ENCODE measurements at places on chromosomes 5 and 9. TPM values are rescaled to one million over a fixed set of nuclear protein-coding genes. Genes with fewer than 3 reads are reported as not detected.

Gene PCDHGA12
- total RNA-seq: 2.0 TPM

Gene DOCK2
- total RNA-seq: 0.32 TPM

Gene HAND1
- total RNA-seq: not detected

Gene CD14
- total RNA-seq: 12.2 TPM

Gene PHYKPL
- 54.6 TPM for total RNA-seq

Gene POLR3G
- 0.89 TPM for total RNA-seq

Gene PCDHGA2
- total RNA-seq: 1.5 TPM

GRCh38 chr9:106625259-106625789 is 237.6 kb upstream of the ZNF462 start:
- H3K27me3 ChIP-seq: no peaks in the 10 kb centered on the region
- DNase-seq: no peak

- peak overlapping the region; percentile 53 for H3K27ac ChIP-seq
- peak; percentile 89 for DNase-seq
- no peaks in the 10 kb centered on the region for H3K27me3 ChIP-seq
- H3K4me1 ChIP-seq: peaks cover 7% of the 10 kb centered on the region
Observed at GRCh38 chr5:176639981-176640380, 7.3 kb upstream of the TSPAN17 start.

- H3K4me1 ChIP-seq: no peaks in the 10 kb centered on the region
- no peak overlapping the region for H3K4me3 ChIP-seq
- no peaks in the 10 kb centered on the region for H3K36me3 ChIP-seq
- H3K27me3 ChIP-seq: no peaks in the 10 kb centered on the region
- no peak overlapping the region for H3K27ac ChIP-seq
Observed at GRCh38 chr5:60455589-60455988, 244.4 kb downstream of the DEPDC1B start.

DNA sequence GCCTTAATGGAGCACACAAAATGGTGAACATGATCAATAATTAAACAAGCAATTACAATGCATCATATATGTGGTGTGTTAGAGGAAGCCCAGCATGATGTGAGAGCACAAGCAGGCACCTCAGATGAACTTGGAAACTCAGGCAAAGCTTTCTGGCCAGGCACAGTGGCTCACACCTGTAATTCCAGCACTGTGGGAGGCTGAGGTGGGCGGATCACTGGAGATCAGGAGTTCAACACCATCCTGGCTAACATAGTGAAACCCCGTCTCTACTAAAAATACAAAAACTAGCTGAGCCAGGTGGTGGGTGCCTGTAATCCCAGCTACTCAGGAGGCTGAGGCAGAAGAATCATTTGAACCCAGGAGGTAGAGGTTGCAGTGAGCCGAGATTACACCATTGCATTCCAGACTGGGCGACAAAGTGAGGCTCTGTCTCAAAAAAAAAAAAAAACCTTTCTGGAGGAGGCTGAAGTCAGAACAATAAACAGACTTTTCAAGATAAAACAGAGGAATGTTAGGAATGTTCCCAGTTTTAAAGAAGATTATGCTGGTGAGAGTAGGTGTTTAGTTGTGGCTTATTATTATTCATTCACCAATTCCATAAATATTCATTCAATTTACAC is 159.4 kb downstream of the CEMIP2 start:
- peaks cover 8% of the 10 kb centered on the region for H3K4me1 ChIP-seq
- H3K27me3 ChIP-seq: no peaks in the 10 kb centered on the region
- DNase-seq: no peak
- no peak overlapping the region for H3K27ac ChIP-seq
- H3K4me3 ChIP-seq: no peak overlapping the region
- H3K36me3 ChIP-seq: no peaks in the 10 kb centered on the region

DNA sequence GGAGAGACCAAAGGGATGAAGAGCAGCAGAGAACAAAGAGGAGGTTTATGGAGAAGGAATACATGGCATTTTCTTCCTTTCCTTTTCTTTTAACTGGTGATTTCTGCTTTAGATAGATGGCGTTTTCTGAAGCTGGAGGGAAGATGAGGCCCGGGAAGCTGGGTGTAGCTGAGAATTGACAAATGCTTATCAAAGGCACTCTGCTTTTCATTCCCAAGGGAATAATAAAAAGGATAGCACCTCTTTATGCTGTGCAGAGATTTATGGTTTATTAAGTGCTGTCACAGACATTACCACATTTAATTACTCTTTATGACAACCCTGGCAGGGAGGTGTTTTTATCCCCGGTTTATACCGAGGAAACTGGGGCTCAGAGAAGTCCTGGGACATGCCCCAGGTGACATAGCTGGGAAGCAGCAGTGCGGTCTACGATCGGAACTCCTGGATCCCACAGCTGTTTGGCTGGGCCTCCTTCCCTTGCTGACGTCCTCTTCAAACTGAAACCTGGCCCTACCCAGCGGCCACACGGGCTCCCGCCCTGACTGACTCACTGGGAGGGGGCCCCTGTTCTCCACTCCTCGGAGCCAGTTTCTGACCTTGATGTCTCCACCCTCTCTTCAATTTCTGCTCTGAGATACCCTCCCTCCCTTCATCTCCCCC is 8.2 kb upstream of the EPB41L4B start:
- no peak for DNase-seq
- H3K27me3 ChIP-seq: no peaks in the 10 kb centered on the region
- no peaks in the 10 kb centered on the region for H3K36me3 ChIP-seq

- H3K27ac ChIP-seq: no peak overlapping the region
- no peak for DNase-seq
- no peak overlapping the region for H3K4me3 ChIP-seq
- H3K4me1 ChIP-seq: no peaks in the 10 kb centered on the region
Observed at GRCh38 chr9:132780230-132781007, 97.7 kb downstream of the AK8 start.

DNA sequence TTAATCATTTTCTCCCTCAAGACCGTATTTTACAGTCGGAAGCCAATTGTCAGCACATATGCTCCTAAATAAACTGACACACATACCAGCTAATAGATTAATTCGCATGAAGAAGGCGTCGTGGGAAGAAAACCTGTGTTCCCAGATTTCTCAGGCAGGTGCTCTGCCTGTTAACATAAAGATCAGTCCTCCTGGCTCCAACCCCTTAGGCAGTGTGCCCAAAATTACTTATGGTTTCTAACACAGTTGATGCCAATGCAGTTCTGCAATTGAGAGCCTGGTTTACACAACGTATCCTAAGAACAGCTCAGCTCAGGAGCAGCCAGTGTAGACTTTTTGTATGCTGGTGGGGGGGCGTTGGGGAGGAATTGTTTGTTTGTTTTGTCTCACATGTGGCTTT is 208.3 kb downstream of the ENC1 start:
- H3K4me1 ChIP-seq: no peaks in the 10 kb centered on the region
- DNase-seq: no peak
- no peak overlapping the region for H3K4me3 ChIP-seq
- H3K27ac ChIP-seq: no peak overlapping the region
- no peaks in the 10 kb centered on the region for H3K36me3 ChIP-seq

DNA sequence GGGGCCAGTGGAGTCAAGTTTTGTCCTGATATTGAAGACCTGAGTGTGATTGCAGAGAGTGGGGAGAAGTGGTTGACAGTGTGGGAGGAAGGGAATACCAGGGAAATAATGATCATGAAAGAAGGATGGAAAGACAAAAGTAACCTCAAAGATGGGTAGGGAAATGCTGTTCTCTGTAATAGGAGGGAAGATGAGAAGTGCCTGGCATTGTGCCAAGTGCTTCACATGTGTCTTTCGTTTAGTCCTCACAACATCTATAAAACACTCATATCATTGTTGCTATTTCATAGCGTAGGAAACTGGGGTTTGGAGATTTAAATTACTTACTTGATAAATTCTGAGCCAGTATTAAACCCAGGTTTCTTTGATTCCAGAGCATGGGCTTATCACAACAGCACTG is 472.3 kb downstream of the LRRC70 start:
- no peaks in the 10 kb centered on the region for H3K27me3 ChIP-seq
- no peaks in the 10 kb centered on the region for H3K4me1 ChIP-seq
- H3K4me3 ChIP-seq: no peak overlapping the region
- no peak overlapping the region for H3K27ac ChIP-seq

GRCh38 chr5:56580864-56581263 is 234.5 kb upstream of the MAP3K1 start:
- H3K4me1 ChIP-seq: peaks cover 5% of the 10 kb centered on the region
- no peaks in the 10 kb centered on the region for H3K27me3 ChIP-seq
- H3K4me3 ChIP-seq: no peak overlapping the region
- no peak for DNase-seq

DNA sequence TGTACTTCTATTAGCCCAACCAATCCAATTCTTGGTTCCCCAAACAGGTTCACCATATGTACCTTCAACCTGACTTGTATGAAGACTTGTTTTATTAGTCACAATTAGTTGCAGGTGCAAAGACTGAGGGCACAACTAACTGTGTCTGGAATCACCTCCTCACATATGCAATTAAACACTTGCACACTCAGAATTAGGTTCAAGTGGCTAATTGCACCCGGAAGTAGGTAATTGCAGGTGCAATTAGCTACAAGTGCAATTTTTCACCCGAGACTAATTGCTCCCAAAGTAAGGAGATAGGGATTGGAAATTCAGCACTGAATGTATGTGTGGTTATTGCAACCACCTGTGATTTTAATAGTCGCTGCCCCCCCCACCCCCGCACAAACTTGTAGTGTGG is 338.9 kb downstream of the ZSWIM6 start:
- DNase-seq: no peak
- H3K27me3 ChIP-seq: no peaks in the 10 kb centered on the region
- H3K27ac ChIP-seq: no peak overlapping the region
- H3K4me3 ChIP-seq: no peak overlapping the region
- H3K4me1 ChIP-seq: peaks cover 5% of the 10 kb centered on the region
- H3K36me3 ChIP-seq: no peaks in the 10 kb centered on the region

GRCh38 chr5:3596261-3596825 is 711 bp downstream of the IRX1 start:
- H3K27ac ChIP-seq: no peak overlapping the region
- H3K27me3 ChIP-seq: peaks cover 90% of the 10 kb centered on the region
- H3K4me3 ChIP-seq: no peak overlapping the region
- H3K4me1 ChIP-seq: no peaks in the 10 kb centered on the region

DNA sequence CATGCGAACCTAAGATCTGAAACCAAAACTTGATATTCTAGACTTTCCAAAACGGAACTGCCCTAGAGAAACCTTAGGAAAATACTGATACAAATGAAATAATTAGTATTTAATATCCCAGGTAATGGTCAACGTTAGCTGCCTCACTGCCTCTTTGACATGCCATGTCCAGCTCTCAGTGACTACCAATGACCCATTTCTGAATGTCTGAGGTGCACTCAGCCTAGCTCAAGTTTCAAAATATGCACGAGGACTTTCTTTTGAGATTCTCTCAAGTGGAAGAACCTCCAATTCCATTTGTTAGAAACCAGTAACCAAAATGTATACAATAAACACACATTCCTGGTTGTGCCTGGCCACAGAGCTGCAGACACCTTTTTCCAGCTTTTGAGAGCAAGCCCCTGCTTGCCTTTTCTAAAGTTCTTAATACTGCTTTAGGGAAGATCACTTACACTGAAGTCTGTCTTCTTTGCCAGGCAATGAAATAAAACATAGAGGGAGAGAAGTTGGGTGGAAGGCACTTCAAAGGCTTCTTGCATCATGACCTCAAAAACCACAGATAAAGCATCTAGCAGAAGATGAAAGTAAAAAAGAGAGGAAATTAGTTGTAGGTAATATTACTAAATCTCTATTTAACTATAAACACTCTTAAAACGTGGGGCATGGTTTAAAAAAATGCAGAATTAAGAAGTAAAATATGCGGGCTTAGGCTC is 87.9 kb downstream of the MRPS27 start:
- peaks cover 16% of the 10 kb centered on the region for H3K4me1 ChIP-seq
- DNase-seq: no peak
- H3K27me3 ChIP-seq: no peaks in the 10 kb centered on the region
- H3K36me3 ChIP-seq: peaks cover under 1% of the 10 kb centered on the region
- H3K4me3 ChIP-seq: no peak overlapping the region
- peak overlapping the region; percentile 45 for H3K27ac ChIP-seq

DNA sequence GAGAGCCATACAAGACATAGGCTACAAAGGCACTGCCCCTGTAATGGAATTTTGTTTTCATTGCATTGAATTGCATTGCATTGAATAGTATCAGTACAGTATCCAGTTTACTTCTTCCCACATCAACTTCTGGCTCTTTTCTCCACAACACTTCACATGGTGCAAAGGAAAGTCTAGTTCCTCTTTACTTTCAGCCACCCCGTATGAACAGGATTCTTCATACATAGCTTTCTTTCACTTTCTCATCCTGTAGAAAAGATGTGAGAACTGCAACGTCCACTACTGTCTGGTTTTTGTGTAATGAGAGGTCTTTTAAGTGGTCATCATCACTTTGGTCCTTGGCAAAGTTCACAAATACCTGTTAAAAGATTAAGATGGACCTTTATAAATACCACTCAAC is 20.2 kb downstream of the NIPSNAP3B start:
- no peaks in the 10 kb centered on the region for H3K27me3 ChIP-seq
- no peak overlapping the region for H3K4me3 ChIP-seq
- no peaks in the 10 kb centered on the region for H3K36me3 ChIP-seq

DNA sequence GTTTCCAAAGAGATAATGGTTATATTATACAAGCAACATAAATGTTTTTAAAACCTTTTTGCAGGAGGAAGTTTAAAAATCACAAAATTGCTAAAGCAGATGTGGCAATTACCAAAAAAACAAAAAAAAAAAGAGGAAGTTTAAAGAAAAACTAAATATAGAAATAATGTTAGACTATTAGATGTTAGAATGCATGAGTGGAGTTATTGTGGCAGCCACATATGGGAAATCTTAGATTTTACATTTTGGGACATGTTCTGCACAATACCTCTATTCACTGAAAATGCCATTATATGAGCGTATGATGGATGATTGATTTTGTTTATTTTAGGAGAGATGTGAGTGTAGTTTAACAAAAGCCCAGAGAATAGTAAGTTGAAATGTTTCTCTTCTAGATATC is 31.2 kb upstream of the DTWD2 start:
- no peak overlapping the region for H3K27ac ChIP-seq
- H3K4me3 ChIP-seq: no peak overlapping the region
- H3K36me3 ChIP-seq: no peaks in the 10 kb centered on the region

DNA sequence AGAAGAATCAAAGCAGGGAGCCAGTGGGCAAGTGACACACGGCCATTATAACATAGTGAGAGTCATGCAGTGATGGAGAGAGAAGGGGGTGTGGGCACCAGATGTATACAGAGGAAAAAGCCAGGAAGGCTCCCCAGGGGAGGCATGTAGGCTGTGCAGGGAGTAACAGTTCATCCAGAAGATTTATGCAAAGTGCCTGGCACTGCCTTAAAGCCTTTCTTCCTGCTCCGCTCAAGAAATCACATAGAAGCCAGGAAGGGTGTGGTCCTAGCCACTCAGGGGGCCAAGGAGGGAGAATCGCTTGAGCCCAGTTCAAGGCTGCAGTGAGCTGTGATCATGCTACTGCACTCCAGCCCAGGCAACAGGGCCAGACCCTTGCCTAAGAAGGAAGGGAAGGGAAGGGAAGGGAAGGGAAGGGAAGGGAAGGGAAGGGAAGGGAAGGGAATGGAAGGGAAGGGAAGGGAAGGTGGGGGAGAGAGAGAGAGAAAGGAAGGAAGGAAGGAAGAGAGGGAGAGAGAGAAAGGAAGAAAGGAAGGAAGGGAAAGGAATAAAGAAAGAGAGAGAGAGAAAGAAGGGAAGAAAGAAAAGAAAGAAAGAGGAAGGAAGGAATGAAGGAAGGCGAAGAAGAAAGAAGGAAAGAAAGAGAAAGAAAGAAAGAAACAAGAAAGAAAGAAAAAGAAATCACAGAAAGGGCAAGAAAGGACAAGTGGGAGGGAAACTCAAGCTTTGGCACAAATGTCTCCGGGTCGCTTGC is 89.8 kb downstream of the LHX2 start:
- H3K4me3 ChIP-seq: no peak overlapping the region
- H3K27me3 ChIP-seq: peaks cover under 1% of the 10 kb centered on the region
- H3K4me1 ChIP-seq: no peaks in the 10 kb centered on the region
- no peaks in the 10 kb centered on the region for H3K36me3 ChIP-seq

GRCh38 chr9:93575796-93576257 is 557 bp upstream of the PHF2 start:
- no peaks in the 10 kb centered on the region for H3K36me3 ChIP-seq
- H3K27me3 ChIP-seq: no peaks in the 10 kb centered on the region
- no peak for DNase-seq
- peak overlapping the region; percentile 89 for H3K27ac ChIP-seq
